ENCODE measurements at places on chromosomes 16 and 17. TPM values are rescaled to one million over a fixed set of nuclear protein-coding genes. Genes with fewer than 3 reads are reported as not detected.

DNA sequence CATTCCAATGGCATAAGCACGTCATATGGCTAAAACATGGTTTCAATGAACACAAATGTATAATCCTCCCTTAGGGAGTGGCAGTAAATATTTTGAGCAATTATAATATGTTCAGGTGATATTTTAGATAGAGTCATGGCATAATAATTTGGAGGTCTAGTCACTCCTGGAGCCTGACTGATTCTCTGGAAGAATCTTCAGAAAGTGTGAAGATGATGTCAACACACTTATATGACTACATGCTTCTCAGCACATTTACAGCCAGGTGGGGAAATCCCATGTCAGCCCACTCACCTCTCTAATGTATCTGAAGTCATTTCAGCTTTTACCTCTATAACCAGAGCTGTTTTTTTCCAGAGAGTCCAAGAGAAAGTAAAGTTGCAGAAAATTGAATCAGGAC lies 474.8 kb downstream of the SHISA9 start:
- DNase-seq, result no peak

DNA sequence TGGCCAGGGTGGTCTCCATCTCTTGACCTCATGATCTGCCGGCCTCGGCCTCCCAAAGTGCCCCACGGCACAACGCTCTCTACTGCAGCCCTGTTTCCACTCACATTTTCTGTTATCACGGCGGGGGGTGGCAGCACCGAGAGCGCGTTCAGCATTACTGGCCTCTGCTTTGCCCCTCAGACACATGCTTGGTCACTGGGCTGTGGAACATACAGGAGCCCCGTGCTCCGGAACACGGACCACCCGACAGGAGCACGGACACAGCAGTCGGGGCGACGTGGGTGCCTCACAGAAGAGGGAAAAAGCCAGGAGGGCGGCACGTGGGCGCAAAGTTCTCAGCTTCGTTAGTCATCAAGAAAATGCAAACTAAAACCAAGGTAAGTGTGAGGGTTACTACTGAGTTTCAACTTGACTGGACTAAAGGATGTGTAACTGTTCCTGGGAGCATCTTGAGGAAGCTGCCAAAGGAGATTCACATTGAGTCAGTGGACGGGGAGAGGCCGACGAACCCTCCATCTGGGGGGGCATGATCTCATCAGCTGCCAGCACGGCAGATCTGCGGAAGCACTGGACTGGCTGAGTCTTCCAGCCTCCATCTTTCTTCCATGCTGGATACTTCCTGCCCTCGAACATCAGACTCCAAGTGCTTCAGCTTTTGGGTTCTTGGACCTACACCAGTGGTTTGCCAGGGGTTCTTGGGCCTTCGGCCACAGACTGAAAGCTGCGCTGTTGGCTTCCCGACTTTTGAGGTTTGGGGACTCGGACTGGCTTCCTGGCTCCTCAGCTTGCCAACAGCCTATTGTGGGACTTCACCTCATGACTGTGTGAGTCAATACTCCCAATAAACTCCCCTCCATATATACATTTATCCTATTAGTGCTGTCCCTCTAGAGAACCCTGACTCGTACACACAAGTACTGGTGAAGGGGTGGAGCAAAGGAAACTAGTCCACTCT lies 106.8 kb downstream of the ZNF778 start:
- no peak for DNase-seq

GRCh38 chr17:9363440-9364350 lies 211.9 kb downstream of the STX8 start:
- DNase-seq, result no peak

- DNase-seq, result no peak
Observed at GRCh38 chr16:86022381-86022960, 123.5 kb downstream of the IRF8 start.

Gene E4F1
- polyA plus RNA-seq, result 13.6 TPM

Gene ABCC12
- polyA plus RNA-seq, result not detected

Gene TP53TG3E
- polyA plus RNA-seq, result not detected

Data from kidney (tissue), 22 donors.